Naive B cell (primary cell): ENCODE measurements at places on chromosomes 4 and X. TPM values are rescaled to one million over a fixed set of nuclear protein-coding genes. Genes with fewer than 3 reads are reported as not detected.

The MAGEA1 gene
- polyA plus RNA-seq, result not detected

The MAD2L1 gene
- polyA plus RNA-seq, result 6.8 TPM

The CABS1 gene
- not detected for polyA plus RNA-seq

The SCML2 gene
- 1.6 TPM for polyA plus RNA-seq

The POU3F4 gene
- polyA plus RNA-seq, result not detected

The CTAG1B gene
- not detected for polyA plus RNA-seq

The MAGEA6 gene
- not detected for polyA plus RNA-seq

DNA sequence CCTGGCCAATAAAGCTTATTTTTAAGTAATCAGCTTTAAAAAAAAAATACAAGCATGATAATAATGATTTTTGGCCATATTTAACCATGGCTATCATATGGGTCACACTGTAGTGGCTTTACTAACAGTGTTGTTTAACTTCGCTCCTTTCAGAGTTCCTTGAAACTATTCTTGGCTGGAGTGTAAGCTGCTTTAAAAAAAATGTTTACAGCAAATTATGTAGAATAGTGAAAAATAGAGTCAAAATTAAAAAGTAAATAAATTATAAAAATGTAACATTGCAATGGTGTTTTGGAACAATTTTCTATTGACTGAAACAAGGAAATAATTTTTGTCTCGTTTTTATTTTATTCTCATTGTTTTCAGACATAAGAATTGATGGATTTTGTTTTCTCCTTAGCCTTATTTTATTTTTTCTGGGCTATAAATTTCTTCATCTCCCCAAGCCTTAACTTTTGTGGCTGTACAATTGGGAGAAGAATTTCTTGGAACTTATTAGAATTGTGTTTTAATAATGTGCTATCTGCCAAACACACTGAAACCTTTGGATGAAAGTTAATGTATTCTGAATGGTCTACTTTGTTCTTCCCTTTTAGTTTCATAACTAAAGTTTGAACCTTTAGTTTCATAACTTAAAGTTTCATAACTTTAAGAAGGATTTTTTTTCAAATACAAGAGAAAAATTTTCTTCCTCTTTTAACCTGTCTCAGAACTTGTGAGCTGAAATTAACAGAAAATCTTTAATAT, 182.0 kb downstream of the ARHGAP24 start:
- peak; percentile 26 for DNase-seq

- DNase-seq, result no peak
These were observed 113.8 kb upstream of the STIM2 start for GRCh38 chr4:26746802-26747213.

- no peak for DNase-seq
These were observed 357 bp upstream of the ADGRG2 start for GRCh38 chrX:19122641-19123009.

- no peak for DNase-seq
These were observed 69.3 kb downstream of the TSC22D3 start for GRCh38 chrX:107706309-107706708.

DNA sequence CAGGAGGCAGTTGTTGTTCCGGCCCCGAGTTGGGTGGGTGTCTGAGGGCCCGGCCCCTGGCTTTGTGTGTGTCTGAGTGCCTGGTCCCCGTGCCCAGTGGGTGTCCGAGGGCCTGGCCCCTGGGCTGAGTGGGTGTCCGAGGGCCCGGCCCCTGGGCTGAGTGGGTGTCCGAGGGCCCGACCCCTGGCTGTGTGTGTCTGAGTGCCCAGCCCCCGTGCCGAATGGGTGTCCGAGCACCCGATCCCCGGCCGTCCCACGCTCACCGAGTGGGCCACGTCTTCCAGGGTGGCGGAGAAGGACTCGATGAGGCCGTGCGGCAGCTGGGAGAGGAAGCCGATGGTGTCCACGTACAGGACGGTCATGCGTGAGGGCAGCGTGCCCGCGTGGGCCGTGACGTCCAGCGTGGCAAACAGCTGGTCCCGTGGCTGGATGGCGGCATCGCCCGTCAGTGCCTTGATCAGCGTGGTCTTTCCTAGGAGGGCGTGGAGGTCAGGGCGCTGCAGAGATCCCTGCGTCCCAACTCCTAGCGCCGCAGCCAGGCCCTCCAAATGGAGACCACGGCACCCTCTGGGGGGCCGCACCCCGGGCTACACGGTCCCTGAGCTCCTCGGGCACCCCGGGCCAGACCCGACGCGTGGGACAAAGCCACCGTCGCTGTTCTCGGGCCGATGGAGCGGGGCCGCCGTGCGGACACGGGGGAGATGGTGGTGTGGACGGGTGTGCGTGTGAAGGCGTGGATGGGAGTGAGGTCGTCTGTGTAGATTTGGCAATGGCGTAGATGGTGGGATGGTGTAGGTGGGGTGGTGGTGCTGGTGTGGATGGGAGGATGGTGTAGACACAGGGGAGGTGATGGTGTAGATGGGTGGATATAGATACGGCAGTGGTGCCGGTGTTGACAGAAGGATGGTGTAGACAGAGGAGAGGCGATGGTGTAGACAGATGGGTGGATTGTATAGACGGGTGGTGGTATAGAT, 7.2 kb downstream of the GTPBP6 start:
- no peak for DNase-seq
